Activated CD8-positive, alpha-beta memory T cell treated with anti-CD3 and anti-CD28 coated beads, Interleukin-2, amount 10 ng/mL, durations not matched to agents 7 days and 5 days (primary cell): ENCODE measurements at places on chromosomes 5 and 9. TPM values are rescaled to one million over a fixed set of nuclear protein-coding genes. Genes with fewer than 3 reads are reported as not detected.

The BAAT gene
- total RNA-seq: not detected

DNA sequence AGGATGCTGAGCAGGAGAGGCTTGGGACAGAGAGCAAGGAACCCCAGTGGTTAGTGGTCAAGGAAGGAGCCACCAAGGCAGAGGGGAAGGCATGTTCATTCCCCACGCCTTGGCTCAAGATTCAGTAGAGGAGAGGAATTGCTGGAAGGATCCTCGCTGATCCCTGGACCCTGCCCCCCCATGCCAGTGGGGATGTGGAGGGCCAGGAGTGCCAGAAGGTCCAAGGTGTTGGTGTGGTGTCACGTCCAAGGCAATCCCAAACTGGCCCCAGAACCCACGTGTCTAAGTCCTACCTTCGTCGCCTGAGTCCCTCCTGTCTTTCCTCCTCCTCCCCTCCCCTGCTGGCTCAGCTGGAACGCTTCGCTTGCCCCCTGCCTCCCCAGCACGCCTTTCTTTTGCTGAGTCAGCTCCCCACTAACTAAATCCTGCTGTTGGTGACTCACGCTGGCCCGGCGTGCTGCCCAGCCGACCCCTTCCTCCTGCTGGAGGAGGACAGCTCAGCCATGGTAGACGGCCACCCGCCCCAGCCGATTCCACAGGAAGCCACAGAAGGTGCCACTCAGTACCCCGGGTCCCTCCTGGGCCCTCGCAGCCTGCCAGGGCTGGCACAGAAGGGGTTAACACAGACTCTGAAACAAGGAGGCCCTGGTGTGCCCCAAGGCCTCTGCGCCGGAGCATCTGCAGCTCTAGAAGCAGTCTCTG, 37.6 kb upstream of the ORM1 start:
- no peak for DNase-seq

- DNase-seq: no peak
These were observed 69.8 kb downstream of the PTTG1 start for GRCh38 chr5:160491438-160491837.

DNA sequence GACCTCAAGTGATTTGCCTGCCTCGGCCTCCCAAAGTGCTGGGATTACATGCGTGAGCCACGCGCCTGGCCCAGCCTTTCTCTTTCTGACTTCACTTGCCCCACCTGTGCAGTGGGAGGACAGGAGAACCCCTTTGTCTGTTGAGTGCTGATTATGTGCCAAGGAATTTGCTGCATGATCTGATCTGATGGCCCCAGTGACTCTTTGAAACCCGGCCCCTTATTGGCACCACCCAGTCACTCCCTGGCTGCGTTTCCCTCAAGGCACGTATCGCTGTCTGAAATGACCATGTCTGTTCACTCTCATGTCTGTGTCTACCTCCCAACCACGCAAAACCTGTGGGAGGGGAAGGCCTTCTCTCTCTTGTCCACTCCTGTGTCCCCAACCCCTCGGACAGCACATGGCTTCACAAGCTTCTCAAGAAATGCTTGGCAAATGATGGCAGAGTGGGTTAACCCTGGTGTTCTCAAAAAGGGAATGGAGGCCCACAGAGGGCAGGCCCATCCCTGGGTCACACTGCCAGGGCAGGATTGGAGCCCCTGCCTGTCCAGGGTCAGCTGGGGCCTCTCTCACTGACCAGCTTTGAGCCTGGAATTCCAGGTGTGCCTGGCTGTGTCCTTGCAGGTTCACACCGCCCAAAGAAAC, 21.9 kb downstream of the NEK6 start:
- DNase-seq: no peak

- DNase-seq: no peak
These were observed 214.0 kb upstream of the DMRT1 start for GRCh38 chr9:627336-627970.
